ENCODE measurements at places on chromosomes 4 and X. TPM values are rescaled to one million over a fixed set of nuclear protein-coding genes. Genes with fewer than 3 reads are reported as not detected.

Gene DCAF12L2
- not detected for total RNA-seq

Gene GPR173
- 1.3 TPM for total RNA-seq

Gene GK
- 25.3 TPM for total RNA-seq

Gene FDCSP
- not detected for total RNA-seq

Gene PNMA3
- 0.41 TPM for total RNA-seq

Gene TMPRSS11A
- total RNA-seq: not detected

Gene NPY2R
- 1.7 TPM for total RNA-seq

Gene CAMK2D
- 83.0 TPM for total RNA-seq

Gene XK
- total RNA-seq: 22.8 TPM

Gene AMER1
- total RNA-seq: 8.9 TPM

Gene CLIC2
- total RNA-seq: 13.1 TPM

Gene ZNF157
- not detected for total RNA-seq

Gene PCDH10
- total RNA-seq: 0.32 TPM

Gene VCX3A
- total RNA-seq: not detected

Gene USP53
- total RNA-seq: 57.7 TPM

Gene MUC7
- not detected for total RNA-seq

Gene LRCH2
- 1.9 TPM for total RNA-seq

Gene BRCC3
- 28.5 TPM for total RNA-seq

Gene VCX3B
- not detected for total RNA-seq
